Bone marrow (tissue), 2 donors: ENCODE measurements at places on chromosomes 1 and 21.

DNA sequence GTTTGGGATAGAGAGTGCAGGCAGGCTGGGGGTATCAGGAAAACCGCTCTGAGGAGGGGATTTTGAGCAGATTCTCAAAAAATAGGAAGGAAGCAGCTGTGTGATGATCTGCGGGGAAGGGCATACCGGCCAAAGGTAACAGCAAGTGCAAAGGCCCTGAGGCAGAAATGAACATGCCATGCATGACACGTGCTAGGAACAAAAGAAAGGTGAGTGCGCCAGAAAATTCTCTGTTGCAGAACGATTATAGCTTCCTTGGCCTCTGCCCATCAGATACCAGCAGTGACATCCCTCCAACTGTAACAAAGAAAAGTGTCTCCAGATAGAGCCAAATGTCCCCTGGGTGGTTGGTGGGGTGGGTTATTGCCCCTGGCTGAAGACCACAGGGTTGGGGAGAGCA, 37.0 kb upstream of the FAM131C start:
- DNase-seq: no peak

DNA sequence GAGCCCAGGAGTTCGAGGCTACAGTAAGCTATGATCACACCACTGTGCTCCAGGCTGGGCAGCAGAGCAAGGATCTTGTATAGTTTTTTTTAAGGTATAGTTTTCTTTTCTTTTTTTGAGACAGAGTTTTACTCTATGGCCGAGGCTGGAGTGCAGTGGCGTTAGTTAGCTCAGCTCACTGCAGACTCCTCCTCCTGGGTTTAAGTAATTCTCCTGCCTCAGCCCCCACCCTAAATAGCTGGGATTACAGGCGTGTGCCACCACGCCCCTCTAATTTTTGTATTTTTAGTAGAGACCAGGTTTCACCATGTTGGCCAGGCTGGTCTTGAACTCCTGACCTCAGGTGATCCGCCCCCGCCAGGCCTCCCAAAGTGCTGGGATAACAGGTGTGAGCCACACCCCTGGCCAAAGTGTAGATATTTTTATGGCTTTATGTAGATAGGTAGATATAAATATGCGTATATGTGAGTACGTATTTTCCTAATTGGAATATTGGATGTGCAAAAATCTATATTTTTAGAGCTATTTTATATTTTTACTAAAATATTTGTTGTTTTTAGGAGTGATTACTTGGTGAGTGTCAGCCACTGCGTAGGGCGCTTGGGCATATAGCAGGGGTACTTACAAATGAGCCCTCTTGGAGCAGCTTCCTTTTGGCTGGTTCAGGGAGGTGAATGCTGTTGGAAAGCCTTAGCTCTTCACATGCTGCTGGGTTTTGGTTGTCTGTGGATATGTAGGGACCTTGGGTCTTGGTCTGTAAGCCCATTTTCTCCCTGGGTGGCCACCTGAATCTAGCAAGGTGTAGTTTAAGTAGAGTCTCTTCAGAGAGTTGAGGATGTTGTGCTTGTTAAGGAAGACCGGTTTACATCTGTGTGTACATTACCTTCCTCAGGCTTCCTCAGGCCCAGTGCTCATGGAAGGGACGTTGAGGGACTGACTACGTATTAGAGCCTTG, 9.5 kb downstream of the KDM4A start:
- DNase-seq: no peak

DNA sequence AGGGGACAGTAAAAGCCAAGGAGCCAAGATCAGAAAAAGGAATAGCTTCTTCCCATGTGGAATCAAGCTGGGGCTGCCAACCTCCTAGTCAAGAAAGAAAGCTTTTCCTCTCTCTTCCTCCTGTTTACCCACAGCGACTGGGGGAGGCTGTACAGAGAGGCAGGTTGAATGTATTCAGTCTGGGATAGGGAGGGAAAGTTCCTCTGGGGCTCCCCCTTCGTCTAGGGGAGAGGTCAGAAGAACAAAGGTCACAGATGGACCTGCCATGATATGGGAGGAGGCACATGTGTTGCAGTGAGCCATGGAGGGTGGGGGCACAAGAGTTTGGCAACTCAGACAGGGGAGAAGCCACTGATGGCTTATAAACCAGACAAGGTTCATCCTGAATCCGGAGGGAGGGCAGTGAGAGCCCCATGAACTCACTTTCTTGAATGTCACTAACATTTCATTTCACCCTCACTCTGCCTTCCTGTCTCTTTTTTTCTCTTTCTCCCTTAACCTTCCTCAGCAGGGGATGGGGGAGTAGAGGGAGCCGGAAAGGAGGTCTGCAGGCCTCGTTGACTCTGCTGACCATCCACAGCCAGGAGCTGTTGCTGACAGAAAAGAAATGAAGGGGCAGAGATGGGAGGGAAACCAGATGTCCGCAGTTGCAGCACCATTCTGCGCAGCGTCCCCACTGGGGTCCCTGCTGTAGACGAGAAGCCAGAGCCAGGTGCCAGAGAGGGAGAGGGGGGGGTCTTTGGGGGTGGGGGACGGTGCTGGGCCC, 61.1 kb downstream of the PLXNA2 start:
- no peak for DNase-seq

GRCh38 chr1:164591858-164592257, 32.9 kb downstream of the PBX1 start:
- DNase-seq: no peak

DNA sequence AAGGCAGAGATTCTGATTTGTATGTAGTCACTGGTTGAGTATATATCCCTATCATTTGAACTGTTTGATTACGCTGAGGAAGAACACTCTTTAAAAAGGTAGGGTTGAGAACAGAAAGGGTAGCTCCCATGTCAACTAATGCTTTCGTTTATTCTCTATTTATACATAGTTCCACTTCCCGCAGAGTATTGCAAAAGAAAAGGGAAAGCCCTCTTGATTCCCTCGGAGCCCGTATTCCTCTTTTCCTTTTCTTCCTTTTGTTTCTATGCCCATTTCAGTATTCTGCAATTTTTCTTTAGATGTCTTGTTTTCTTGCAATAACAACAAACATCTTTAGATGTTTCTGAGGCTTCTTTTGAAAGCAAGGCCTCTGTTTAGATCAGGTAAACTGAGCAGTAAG, 78.2 kb downstream of the DNTTIP2 start:
- no peak for DNase-seq

- DNase-seq: no peak
Measured at GRCh38 chr1:64940025-64940424, 26.3 kb downstream of the JAK1 start.

DNA sequence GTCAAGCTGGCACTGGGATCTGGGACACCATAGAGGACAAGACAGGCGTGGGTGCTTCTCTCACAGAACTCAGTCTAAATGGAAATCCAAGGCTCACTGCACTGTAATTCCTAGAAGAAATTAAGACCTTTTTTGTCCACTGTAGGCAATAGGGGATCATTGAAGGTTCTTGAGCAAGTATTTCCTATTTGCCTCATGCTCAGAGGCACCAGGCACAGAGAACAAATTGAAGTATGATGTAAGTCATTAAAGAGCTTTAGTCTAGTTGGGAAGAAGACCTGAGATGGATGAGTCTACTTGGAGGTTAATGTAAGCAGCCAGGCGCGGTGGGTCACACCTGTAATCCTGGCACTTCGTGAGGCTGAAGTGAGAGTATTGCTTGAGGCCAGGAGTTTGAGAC, 34.6 kb downstream of the EIF2D start:
- no peak for DNase-seq

DNA sequence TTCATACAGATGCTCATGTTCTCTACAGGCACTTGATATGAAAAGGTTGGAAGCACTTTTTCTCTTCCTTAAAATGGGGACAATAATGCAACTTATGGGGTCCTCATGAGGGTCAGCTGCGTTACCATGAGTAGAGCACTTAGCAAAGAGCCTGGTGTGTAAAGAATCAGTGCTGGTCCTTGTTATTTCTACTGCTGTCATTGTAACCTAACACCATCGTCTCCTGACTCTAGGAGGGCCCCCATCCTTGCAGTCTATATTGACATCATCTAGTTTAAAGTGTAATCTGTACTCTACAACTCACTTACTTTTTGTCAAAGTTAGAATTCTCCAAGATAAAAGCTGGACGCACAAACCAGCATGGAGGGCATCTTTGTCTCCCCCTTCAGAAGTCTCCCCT, 2.4 kb downstream of the CAPN9 start:
- DNase-seq: no peak

GRCh38 chr1:21644906-21645305, 24.3 kb downstream of the RAP1GAP start:
- DNase-seq: no peak

DNA sequence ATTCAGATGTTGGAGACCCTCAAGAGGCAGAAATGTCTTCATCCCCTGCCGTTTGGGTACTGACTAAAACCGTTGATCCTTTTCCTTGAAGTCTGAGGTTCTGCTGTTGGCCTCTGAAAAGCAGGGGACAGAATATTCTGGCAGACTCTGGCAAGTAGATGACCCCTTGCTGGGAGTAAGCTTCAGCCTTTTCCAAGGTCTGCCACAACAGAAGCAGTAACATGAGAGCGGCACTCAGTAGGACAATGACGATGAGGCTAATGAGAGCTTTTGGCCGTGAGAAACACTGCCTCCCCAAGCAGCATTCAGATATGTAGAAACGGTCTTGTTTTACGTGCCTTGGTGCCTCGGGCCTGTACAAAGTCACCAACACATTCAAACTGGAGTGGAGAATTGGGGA, 143.7 kb downstream of the ST6GALNAC5 start:
- DNase-seq: no peak

GRCh38 chr1:7639435-7640131, 131.5 kb upstream of the VAMP3 start:
- no peak for DNase-seq

GRCh38 chr1:44693900-44694299, 19.4 kb downstream of the ARMH1 start:
- no peak for DNase-seq

- no peak for DNase-seq
Measured at GRCh38 chr1:73205294-73205973, 923.1 kb upstream of the NEGR1 start.

DNA sequence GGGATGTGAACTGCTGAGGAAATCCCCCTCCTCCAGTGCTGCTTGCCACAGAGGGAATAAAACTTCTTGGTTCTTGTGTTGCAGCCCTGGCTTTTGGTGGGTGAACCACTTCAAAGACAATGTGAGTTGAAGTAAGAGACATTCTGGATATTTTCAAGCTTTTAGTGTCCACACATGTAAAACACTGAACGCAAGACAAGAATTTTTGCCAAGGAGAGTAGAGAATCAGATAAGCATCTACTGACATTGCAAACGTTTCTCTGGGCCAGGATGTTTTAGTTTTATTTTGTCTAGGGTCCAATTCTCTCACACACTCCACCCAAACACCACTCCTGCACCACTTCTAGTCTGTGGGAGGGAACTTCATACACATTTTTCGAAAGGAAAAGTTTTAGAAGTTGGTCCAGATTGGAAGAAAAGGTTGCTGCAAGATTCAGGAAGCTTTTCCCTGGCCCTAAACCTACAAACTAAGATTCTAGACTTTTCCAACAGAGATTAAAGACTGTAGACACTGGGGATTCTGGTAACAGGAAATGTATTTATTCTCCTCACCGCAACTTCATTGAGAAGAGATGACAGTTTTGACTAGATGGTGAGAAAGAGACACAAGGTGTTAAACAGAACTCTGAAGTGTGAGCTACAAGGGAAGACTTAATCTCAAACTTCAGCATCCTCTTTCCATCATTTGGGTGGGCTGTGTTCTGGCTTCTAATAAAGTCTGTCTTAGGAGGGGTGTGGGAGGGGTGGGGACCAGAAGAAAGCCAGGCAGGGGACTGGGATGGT, 16.1 kb downstream of the FASLG start:
- no peak for DNase-seq

- DNase-seq: no peak
Measured at GRCh38 chr1:51063121-51063520, 38.9 kb upstream of the C1orf185 start.

DNA sequence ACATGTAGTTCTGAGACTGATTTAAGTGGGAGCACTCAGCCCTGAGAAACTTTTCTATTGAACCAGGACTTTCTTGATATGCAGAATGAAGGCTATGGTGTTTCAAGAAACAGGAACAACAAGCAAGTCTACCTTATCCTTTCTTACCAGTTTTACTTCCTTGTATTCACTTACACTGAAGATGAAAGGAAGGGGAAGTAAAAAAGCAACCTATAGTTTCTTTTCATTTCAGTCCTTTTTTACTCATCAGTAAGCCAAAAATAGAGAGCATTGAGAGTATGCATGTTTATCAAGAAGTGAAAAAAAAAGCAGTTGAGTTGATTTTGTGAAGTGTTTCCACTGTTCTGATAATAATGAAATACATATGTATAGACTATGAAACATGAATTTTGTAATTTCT, 1010.3 kb downstream of the AMY1C start:
- no peak for DNase-seq

GRCh38 chr1:245856944-245857531, 650.0 kb downstream of the SMYD3 start:
- DNase-seq: no peak

GRCh38 chr1:20476265-20477038, 9.6 kb downstream of the CAMK2N1 start:
- DNase-seq: no peak

DNA sequence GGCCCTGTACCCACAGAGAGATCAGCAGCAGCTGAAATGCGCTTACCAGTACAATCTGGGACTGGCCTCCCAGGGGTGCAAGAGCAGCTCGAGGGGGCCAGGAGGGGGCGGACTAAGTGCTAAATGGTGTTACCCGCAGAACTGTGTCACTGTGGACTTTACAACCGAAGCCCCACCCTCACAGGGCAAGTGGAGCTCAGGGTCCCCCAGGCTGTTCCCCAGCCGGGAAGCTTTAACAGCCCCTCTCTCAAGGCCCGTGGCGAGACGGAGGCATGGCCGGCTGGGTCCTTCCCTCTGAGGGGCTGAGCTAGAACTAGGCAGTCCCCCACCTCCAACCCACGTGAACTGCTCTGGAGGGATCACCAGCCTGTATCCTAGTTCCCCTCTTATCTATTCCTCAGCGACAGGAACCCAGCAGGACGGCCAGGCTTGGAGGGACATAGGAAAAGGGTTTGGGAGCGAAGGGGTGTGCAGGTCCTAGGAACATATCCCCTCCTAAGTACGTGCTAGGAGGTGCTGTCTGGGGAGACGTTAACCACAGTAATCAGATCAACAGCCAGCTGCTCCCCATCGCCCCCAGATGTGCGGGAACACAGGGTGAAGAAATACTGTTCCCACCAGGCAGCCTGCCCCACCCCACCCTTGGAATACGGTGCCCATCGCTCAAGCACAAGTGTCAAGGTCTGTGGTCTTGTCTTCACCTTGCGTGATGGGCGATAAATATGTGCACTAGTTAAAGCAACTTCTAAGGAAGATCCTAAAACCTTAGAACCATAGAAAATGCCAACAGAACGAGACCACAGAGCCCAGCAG, 24.4 kb downstream of the ZBTB17 start:
- no peak for DNase-seq

DNA sequence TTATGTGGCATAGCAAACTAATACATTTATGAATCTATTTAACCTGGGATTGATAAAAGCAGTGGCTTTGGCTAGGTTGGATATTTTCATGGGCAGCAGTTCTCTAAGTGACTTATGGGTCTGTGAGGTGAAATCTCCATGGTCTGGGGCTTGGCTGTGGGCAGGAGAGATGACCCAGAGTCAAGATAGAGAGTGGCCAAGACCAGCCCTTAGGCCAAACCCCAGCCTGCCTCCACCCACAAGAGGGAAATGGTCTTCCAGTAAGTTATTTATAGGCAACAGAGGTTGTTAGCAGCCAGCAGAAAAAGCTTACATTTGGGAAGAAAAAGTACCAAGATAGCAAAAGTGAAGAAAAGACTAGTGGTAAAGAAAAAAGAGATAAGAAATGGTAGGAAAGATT, 61.4 kb downstream of the SLC35F3 start:
- DNase-seq: no peak
